ENCODE measurements at places on chromosomes 4 and X.

DNA sequence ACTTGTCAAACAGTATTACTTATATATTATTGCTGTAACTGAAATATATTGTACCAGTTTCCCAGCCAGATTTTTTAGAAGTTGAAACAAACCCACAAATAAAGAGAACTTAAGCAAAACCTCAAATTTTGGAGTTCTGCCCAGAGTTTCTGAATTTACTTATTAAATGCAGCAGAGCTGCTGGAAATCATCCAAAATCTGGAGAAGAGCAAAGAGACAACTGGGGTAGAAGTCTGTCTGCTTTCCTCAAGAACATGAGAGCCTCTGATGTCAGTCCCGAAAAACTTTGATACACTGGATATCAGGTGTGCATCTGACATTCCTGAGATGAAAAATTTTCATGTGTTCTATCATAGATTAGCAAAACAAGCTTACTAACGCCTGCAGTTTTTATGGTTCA, 325.9 kb downstream of the NR3C2 start:
- DNase-seq, result no peak

DNA sequence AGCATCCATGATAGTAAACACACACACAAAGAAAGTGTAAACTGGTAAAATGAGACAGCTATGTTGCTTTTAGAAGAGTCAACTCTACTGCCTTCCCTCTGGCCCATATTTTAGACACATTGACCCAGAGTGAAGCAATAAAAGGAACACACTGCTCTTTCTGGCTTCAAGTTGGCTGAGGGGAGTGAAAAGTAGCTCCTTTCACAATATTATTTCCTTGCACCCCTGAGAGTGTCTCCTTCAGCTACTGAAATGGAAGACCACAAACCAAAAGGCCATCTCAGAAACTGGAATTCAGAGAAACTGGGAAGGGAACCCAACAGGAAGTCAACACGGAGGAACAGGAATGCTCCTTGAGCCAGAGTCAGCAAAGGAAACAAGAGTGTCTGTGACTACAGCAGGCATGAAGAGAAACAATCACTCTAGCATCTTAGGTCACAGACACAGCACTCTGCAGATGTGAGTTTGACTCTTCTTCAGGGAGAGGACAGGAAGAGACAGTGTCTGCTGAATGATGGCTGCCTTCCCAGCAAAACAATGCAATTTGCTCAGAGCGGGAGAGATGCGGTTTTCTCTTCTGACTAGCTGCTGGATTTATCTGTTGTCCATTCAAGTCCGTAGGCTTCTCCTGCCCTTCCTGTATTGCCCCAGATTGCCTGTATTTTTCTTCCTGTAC, 106.7 kb downstream of the SPATA18 start:
- no peak for DNase-seq

DNA sequence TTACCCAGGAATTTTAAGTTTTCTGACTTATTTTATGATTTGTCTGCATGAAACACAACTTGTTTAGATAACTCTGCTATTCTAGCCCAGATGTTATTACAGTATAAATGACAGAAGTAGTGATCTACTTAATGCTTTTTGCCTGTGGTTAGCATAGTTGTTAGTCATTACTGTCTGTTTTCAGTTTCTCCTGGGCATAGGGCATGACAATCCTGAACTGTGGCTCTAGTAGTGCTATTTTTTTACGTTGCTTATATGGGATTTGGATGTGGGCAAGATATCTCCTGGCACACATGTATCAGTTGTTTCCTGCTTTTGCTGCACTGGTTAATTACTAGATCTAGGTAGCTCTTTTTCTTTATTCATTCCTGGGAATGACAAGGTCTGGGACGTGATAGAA, 1005.8 kb downstream of the PCDH18 start:
- no peak for DNase-seq

DNA sequence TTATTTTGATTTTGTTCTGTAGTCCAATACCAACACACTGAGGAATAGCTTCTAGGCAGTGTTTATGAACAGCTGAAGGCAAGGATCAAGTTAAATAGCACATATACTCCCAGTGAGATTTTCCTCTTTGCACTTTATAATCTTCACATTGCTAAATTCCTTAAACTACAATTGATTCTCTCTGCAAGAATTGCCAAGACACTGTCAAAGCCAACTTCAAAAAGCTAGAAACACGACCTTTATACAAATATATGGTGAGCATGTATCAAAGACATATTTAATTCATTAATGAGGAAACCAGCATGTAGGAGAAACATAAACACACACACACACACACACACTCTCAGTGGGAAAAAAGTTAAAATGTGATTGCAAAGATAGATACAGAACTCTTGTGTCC, 86.4 kb upstream of the FAM9C start:
- no peak for DNase-seq

- DNase-seq, result no peak
Measured at GRCh38 chr4:36051634-36052033, 192.7 kb downstream of the ARAP2 start.

Measured in stimulated activated CD8-positive, alpha-beta memory T cell treated with anti-CD3 and anti-CD28 coated beads, Interleukin-4, amount 100 ng/mL, for 24 hours (primary cell).